Body of pancreas (tissue), 4 donors: ENCODE measurements at places on chromosomes 3 and 15.

GRCh38 chr15:64341961-64342360, 14.0 kb downstream of the CSNK1G1 start:
- no peak for DNase-seq

- DNase-seq: no peak
Observed at GRCh38 chr3:110562621-110563020, 509.0 kb upstream of the NECTIN3 start.

DNA sequence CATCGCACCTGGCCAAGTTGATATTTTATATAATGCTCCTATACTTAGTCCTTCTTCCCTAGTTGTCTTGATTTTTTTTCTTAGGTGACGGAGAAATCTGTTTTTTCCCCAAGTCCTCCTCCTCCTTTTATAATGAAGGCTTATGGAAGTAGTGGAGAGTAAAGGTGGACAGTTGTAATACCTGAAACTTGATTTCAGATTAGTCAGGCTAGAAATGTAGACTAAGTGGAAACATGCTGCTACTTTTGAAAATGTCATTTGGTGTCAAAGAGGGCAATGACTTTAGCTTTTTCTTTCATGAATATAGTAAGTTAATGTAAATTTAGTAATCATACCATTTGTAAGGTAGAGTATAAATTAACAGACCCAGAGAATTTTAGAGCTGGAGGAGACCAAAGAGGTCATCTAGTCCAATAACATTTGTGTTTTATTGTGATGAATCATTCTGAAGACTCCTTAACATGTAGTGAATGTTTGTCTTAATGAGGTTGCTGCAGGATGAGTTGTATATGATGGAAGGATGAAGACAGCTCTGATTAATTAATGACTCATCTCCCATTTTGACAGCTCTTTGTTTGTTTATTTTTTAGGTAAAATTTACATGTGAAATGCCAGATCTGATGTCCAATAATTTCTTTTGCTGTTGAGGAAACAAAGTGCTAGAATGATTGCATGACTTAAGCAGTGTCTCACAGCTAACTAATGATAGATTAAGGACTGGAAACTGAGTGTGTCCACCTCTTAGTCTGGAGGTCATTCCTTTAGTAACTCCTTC, 8.7 kb downstream of the CTDSPL2 start:
- no peak for DNase-seq

GRCh38 chr3:48301020-48301799, 32.3 kb downstream of the SPINK8 start:
- DNase-seq: peak; percentile 92

DNA sequence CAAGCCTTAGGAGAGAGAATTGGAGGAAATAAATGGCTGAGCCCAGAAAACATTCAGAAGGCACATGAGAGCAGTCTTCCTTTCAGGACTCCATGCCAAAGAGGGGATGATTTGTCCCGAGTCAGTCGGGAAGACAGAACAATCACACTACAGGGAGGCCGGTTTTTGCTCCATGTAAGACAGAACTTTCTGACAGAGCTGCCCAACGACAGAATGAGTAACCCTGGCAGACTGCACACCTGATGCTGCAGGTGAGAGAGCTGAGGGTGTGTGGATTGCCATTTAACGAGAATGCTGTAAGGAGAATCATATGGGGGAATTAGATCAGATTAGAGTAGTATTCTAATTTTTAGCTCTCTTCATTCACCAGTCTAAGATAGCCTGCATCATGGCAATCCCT, 533.0 kb downstream of the EPHB1 start:
- no peak for DNase-seq

- peak; percentile 42 for DNase-seq
Observed at GRCh38 chr3:96000966-96001365, 813.4 kb upstream of the EPHA6 start.

- no peak for DNase-seq
Observed at GRCh38 chr15:88907111-88907510, 6.1 kb downstream of the MFGE8 start.

DNA sequence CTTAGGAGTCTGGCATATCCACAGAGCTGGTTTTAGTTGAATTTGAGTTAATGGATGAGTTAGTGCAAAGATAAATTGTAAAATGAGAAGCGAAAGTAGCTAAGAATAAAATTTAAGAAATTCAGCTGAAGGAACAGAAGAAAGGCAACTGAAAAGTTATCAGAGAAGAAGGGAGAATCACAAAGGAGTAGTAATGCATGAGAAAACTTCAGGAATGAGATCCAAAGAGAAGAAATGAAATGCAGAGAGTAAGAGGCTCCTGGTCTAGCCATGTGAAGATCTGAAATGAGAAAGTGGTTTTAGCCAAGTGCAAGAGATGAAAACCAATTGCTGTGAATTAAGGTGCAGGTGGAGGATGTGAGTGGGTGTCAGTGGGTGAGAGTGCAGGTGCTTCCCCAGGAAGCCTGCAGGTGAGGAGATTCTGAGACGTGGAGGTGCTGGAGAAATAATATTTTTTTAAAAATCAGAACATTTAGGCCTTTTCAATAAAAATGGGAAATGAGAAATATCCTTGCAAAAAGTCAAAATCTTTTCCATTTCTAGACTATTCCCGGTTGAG, 18.5 kb downstream of the KBTBD8 start:
- no peak for DNase-seq

DNA sequence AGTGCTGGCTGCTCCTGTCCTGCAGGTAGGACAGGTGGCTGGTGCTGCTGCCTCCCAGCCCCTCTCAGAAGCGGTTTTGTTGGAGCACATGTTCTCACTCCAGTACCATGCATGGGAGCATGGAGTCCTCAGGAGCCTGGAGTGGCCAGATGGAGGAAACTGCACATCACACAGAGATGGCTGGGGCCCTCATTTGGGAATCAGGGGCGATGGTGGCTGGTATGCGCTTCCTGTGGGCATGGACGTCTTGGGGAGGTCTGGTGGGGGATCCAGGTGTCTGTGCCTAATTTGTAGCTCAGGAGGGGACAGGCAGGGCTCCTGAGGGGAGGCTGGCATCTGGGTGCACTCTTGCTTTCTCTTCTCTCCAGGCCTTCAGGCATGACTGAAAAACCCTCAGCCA, 168.2 kb downstream of the KLF13 start:
- DNase-seq: no peak

DNA sequence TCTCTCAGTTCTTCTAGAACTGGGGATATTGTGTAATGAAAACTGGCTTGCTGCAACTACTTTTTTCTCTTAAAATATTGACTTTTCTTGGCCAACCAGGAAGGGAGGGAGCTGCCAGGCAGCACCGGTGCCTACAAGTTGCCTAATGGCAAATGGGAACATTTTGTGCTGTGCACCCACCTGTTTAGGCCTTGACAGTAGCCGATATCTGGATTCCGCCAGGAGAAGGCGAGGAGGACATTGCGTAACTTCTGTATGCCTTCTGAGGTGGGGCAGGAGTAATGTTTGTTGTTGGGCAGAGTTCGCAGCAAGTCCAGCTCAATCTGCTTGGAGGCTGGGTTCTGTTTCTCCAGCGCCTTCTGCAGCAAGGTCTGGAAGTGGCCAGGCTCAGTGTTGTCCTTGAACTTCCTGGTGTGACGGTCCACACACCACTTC, 64.9 kb downstream of the TBC1D2B start:
- peak; percentile 92 for DNase-seq

- DNase-seq: no peak
Observed at GRCh38 chr15:101697488-101697887, 26.8 kb downstream of the TARS3 start.

- DNase-seq: no peak
Observed at GRCh38 chr15:26790118-26790517, 17.3 kb upstream of the GABRB3 start.

- DNase-seq: no peak
Observed at GRCh38 chr15:61083081-61083787, 145.9 kb downstream of the RORA start.

DNA sequence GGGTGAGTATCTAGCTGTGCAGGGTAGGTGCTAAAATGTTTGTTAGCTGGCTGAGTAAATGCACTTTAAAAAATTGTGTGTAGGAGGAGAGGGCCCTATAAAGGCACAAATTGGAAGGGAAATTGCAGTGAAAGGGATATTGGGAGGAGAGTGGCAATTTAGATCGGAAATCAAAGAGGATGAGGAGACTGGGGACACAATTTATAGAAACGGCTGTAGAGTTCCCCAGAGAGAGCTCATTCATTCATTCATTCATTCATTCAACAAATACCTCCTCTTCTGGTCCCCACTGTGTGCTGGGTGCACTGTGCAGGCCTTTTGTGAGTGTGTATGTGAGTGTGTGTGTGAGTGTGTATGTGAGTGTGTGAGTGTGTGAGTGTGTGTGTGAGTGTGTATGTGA, 2.4 kb downstream of the DNAJA4 start:
- no peak for DNase-seq

DNA sequence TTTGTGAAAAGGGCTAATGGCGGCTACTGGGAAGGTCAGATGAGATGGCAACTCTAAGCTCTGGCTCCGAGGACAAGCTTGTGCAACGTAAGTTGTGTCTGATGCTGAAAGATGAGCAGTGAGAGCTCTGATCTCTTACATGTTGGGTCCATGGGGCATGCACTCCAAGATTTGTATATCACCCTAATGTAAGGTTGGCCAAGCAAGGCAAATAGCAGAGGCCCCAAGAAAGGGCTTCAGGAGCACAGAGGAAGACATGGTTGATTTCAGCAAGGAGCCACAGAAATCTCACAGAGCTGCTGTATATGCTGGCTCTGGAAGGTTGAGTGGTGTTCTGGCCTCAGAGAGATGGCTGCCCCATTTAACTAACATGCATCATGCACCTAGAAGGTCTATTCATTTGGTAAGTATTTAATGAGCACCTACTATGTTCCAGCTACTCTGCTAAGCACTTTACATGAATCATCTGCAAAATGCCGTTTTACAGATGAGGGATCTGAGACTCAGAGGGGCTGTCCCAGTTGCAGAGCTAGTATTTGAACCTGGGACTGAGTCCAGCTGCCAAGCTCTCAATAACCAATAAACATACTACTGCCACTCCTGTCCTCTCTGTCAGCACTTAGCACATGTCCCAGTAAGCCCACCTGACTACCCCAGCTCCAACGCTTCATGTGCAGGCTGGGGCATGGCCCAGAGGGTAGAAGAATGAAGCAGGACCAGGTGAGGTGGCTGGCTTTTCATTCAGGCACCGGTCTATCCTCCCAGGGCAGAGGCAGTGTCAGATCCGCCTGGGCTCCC, 27.8 kb upstream of the ATP2B2 start:
- DNase-seq: no peak

DNA sequence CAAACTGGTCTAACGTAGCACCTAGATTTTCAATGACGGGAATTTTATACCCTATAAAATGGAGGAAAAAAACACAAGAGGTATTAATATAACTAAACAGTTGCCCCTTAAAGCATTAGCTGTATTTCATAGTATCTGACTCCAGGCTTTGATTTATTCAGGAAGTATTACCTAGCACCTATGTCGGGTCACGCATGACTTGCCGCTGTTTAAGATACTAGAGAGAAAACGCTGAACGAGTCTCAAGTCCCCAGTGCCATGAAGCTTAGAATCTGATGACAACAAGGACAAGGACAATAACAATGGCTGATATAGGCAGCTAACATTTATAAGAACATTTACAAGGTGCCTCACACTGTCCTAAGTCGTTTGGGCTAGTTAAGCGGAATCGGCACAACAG, 1.9 kb downstream of the SNRPA1 start:
- no peak for DNase-seq

DNA sequence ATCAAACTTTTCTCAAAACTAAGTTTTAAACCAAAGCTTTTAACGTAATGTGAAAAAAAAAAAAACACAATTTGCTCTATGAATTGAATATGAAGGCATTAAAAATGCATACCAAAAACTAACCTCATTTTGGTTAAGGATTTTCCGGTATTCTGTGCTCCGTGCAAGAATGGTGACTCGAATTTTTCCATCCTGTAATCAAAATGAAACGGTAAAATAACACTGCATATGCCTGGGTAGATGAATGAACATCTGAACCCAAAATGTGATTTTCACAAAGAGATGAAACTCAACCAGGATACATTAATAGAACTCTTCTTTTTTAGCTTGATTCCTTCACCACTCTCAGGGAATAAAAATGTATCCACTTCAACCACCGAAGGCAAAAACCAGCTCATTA, 26.2 kb downstream of the EOGT start:
- DNase-seq: no peak

DNA sequence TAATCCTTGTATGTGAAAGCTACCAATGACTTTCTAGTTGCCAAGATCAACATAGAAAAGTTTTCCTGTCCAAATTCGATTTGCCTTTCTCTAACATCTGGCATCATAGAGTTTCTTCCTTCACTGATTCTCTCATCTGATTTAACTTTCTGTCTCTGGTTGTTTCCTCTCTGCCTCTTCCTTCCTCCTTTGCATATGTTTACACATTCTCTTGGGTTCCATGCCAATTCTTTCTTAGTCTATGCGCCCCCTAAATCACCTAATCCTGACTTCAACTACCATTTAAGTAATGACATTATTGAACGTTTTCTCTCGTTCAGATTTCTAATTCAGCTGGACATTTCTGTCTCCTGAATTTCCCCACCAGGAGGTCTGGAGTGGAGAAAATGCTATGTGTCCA, 561.9 kb upstream of the TGFBR2 start:
- no peak for DNase-seq

DNA sequence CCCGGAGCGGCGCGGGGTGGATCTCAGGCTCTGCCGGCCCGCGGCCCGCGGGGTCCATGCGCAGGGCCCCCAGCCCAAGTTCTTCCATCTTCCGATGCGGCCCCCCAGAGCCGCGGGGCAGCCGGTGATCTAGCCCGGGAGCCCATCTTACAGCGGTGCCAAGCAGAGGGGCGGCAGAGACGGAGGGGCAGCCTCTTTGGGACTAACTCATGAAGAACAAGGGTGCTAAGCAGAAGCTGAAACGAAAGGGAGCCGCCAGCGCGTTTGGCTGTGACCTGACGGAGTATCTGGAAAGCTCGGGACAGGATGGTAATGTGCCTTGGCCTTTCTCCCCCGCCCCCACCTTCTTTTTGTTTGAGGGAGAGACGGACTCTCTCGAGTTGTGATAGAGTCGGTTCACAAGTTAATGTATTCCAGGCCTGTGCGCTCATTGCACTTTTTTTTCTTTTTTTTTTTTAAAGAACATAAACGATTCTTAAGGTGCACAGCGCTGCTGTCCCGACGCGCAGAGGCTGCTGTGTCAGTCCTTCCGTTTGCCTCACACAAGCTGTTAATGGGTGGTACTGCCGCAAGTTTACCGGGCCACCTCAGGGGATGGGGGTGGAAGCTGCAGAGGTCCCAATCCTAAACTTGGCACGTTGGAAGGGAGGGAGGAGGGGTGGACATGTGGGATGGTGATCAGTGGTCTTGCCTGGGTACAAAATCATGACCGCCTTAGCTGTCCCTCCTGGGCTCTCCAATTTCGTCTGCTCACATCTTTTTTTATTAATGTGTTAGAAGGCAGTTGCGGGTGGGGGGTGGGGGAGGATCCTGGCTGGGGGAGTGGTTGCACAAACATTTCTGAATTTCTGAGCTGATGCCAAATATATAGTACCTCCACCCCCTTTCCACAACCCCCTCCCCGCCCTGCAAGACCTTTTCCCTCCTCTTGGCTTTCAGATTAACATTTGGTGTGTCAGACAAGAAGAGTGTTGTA, 801 bp downstream of the ARHGAP31 start:
- peak; percentile 20 for DNase-seq
